Smooth muscle cell of the coronary artery (primary cell): ENCODE measurements at places on chromosomes 4 and X. TPM values are rescaled to one million over a fixed set of nuclear protein-coding genes. Genes with fewer than 3 reads are reported as not detected.

Gene TENM3
- total RNA-seq, result 0.08 and 7.3 TPM in 2 replicates

Gene PFKFB1
- 0.08 TPM in 1 of 2 replicates, not detected in the other for total RNA-seq

Gene CPE
- 9.1 and 74.6 TPM in 2 replicates for total RNA-seq

Gene CLNK
- total RNA-seq, result not detected in 2 replicates

Gene HEPH
- total RNA-seq, result 62.4 and 99.5 TPM in 2 replicates

Gene ZFP92
- under 0.01 and 0.08 TPM in 2 replicates for total RNA-seq

Gene MMRN1
- total RNA-seq, result 0.15 and 0.35 TPM in 2 replicates

Gene NSG1
- total RNA-seq, result 0.23 and 35.2 TPM in 2 replicates

Gene RASSF6
- total RNA-seq, result not detected in 2 replicates

Gene S100P
- total RNA-seq, result not detected in 2 replicates

Gene PRR27
- not detected in 2 replicates for total RNA-seq

Gene GABRG1
- not detected in 2 replicates for total RNA-seq
